ENCODE measurements at places on chromosomes 7 and 10. TPM values are rescaled to one million over a fixed set of nuclear protein-coding genes. Genes with fewer than 3 reads are reported as not detected.
A peak's percentile ranks its signal among the peaks of the same experiment; 100 is the strongest.

- no peak for DNase-seq
These were observed 67.9 kb upstream of the BMPER start for GRCh38 chr7:33837356-33837851.

DNA sequence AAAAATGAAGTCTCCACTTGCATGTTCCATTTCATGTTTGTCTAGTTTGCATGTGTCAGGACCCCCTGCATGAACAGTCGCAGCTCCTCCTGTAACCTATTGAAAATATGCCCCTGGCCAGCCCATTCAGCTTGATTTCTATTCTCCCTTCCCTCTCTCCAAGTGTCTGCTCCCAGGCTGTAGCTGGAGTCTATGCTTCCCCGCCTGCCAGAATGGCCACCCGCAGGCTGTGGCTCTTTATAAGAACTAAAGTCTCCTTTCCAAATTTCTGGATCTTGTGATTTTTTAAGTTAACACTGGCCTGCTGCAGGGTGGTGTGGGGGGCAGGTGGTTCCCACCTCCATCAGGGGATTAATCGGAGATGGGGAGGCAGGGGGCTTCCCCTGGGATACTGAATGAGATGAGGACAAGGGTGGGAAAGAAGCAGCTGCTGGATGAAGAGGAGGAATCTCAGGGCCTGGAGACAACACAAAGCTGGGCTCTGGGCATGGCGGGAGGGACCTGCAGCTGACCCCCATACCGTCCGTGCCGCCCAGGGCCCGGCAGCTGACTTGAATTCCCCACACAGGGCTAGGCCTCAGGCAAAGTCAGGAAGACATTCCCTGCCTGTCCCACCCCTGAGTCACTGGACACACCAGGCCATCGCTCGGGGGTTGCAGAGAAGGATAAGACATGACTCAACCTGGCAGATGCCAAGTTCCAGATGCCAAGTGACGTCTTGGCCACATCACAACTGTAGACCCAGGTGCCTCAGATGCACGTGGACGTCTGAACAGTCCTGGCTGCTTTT, 399.5 kb upstream of the FOXK1 start:
- DNase-seq, result no peak

CH25H gene
- 0.21 TPM for total RNA-seq

DNA sequence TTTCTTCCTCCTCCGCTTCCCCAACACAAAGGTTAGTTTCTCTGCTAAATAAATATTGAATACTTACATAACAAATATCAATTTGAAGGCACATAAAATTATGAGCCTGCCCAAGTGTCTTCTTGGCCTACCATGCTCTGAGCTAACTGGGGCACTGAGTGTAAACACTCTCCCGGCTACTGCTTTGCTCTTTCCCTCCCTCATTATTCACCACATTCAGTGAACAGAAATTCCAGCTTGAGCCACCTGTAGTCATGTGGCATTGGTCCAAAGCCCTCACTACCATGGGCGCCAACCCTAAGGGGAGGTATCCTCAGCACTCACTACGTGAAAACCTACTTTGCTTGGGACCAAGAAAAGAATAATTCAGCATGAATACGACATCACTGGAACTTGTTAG, 409.0 kb downstream of the KCNMA1 start:
- no peak for DNase-seq

DNA sequence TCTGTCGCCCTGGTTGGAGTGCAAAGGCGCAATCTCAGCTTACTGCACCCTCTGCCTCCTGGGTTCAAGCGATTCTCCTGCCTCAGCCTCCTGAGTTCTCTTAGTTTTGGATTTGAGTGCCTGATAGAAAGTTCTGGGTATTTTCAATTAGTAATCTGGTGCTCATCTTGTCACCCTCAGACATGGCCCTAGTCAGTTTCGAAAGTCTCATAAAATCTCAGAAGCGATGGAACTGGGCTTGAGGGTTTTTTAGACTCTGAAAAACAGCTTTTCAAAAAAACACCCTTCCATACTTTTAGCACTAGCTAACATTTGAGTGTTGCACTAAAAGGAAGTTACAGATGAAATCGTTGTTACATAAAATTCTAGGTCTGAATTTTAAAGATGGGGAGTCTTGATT, 9.4 kb upstream of the PIP4K2A start:
- no peak for DNase-seq

- DNase-seq, result no peak
These were observed 16.6 kb downstream of the BAG3 start for GRCh38 chr10:119667562-119668328.

- DNase-seq, result no peak
These were observed 135.0 kb downstream of the RTKN2 start for GRCh38 chr10:62133618-62134017.

DNA sequence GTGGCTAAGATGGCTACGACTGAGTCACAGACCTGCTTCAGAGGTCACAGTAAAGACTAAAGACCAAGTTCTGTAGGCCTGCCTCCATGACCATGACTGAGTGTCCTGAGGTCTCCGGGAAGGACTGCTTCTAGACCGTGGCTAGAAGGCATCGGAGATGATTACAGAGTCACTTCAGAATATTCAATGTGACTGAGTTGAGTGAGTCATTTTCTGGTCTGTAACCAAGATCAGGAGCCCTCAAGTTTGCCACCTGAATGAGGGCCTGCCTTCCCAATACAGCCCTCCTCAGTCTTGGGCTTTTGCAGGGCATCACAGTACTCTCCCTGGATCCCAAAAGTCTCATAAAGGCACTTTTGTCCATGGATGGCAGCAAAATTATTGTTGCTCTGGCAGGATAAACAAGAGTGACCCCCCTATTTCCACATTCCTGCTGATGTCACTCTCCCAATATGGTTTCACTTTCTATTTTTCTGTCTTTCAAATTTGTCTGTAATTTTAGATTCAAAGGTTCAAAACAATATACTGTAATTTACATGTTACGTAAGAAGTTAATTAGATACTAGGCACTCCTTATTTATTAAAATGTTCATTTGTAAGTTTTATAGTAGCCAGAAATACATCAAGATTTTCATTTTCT, 47.7 kb upstream of the ZNF92 start:
- no peak for DNase-seq

MKX gene
- 1.1 TPM for total RNA-seq

BICC1 gene
- total RNA-seq, result 0.04 TPM

DNA sequence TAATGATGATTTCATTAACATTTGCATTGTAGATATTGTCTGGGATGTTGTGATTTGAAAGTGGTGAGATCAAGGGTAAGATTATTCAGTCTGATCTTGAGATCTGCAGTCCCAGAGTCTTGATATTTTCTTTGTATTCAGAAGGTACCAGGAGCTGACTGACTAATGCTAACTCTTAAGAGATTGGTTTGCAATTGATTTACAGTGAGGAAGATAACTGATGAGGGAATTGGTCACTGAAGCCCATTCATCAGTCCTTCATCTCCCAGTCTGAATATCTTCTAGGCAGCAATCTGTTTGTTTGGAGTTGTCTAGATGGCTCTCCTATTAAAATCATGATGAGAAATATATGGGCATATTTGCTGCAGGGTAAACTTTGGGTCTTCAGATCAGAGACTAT, 473.7 kb downstream of the ARL4A start:
- no peak for DNase-seq

- no peak for DNase-seq
These were observed 127.3 kb downstream of the CAMK1D start for GRCh38 chr10:12476656-12477055.

DNA sequence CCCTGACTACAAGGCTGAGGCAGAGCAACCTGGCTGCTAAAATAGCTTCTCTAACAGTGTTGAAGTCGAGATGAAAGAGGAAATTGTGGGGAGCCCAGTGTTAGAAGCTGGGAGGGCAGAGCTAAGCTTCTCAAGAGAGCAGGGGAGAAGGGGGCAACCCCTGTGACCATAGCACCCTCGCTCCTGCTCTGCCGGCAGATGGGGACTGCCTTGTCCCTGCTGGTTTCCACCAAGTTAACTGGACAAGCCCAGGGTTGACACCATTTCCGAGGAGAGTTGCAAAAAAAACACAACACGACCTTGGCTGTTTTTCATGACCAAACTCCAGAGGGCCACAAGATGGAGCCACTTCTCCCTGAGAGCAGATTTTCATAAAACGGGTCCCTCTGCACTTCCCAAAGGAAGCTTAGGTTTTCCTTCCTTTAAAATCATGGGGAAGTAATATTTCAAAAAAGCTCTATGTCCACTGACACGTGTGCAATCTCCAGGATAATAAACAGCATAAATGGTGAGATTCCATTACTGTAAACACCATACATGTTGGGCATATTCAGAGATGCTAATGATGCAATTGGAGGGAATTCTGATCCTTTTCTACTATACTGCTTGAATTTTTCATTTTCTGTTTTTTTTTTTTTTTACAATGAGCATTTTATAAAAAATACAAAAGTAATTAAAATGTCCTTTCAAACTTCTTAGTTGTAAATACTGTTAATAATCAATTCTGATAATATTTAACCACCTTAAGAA, 140.4 kb downstream of the PIP4K2A start:
- peak; percentile 10 for DNase-seq

CPA2 gene
- total RNA-seq, result not detected

UROS gene
- total RNA-seq, result 50.1 TPM

DNA sequence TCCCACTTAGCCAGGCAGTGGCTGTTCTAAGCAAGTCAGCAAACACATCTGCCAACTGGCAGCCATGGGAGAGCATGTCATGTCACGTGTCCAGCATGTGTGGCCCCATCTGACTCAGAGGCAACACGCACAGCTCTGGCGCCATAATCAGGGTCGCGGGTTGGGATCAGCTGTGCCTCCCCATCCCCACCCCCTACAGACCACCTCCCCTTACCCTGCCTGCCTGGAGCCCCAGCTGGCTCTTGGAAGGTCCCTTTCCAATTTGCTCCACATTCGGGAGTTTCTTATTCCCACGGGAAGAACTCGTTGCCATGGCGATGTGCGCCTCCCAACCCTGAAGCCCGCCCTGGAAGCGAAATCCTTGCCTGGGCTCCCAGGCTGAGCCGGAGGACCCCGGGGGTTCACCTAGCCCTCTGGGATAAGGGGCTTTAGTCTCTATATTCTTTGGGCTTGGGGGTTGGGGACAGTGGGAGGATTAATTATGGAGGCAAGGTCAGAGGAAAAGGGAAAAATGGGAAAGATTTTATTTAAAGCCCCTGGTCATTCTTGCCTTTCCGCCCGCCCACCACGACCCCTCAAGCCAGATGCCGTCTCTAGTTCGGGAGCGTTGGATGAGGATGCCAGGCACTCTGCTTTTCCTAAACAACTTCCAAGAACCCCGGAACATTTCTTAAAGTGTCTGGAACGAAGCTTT, 283.7 kb downstream of the ZEB1 start:
- no peak for DNase-seq

GRCh38 chr10:95260397-95260881, 30.4 kb downstream of the PDLIM1 start:
- DNase-seq, result no peak

- DNase-seq, result peak; percentile 79
These were observed at the start of gene PRKAG2 for GRCh38 chr7:151876899-151877777. Gene PRKAG2, minus strand, starts transcription at chr7:151877115. Its CDS starts 495 bp downstream, at chr7:151876620.

AZGP1 gene
- total RNA-seq, result not detected

DNA sequence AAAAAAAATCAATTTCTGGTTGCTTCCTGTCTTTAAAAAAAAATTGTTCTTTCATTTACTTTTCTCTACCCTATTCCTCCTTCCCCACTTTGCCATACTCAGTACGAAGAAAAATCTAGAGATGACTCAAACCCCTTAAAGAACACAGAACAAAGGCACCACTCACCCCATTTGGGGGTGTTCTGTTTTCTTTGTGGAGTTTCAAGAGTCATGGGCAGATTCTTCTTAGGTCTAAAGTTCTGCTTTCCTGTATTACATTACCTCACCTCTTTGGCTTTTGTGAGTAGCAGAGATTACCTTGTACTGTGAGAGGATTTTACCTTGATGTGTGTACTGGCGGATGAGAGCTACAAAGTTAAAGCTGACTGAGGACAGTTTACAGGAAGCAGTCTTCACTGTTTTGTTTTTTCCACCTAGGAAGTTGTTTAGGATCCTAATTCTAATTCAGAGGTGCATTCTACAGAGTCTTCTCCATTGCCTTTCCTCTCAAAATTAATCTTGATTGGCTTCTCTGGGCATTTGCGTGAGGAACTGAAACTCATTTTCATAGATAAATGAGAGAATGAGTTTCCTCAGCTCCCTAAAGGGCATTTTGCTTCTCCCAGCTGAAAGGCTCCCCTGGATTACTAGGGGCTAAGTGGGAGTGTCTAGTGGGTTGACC, 20.7 kb downstream of the AVL9 start:
- peak; percentile 32 for DNase-seq

FAS gene
- 31.1 TPM for total RNA-seq

- DNase-seq, result no peak
These were observed 70.2 kb upstream of the FGFR2 start for GRCh38 chr10:121668314-121669027.

DNA sequence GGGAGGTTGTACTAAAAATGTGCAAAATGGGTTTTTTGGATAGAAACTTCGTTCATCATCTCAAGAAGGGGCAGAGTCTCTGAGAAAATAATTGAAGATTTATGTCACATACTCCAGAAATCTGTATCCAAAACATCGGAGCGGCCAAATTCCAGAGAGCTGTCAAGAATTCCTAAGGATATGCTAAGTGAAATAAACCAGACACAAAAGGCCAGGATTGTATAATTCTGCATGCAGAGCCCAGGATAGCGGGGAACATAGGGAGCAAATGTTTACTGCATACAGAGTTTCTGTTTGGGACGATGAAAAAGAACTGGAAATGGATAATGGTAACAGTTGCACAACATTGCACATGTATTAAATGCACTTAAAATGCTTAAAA, 224.2 kb upstream of the AUTS2 start:
- no peak for DNase-seq

DNA sequence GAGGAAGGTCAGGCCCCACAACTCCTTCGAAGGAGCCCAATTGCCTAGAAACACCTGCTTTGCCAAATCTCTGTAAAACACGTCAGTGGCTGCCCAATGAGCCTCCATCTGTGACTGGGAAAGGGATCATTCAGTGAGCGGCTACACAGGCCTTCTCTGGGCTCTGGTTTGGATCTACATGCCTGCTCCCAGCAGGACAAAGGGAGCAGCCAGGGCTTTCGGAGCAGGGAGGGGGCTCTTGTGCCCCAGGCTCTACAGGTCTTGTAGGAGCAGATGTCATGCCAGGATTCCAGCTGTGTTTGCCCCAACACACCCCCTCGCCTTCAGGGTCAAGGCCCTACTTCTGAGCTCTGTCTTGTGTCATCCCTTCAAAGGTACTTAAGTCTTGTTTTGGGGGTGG, 73.5 kb downstream of the CLEC2L start:
- DNase-seq, result no peak

HOXA1 gene
- total RNA-seq, result 0.24 TPM

STOX1 gene
- 0.64 TPM for total RNA-seq

DNA sequence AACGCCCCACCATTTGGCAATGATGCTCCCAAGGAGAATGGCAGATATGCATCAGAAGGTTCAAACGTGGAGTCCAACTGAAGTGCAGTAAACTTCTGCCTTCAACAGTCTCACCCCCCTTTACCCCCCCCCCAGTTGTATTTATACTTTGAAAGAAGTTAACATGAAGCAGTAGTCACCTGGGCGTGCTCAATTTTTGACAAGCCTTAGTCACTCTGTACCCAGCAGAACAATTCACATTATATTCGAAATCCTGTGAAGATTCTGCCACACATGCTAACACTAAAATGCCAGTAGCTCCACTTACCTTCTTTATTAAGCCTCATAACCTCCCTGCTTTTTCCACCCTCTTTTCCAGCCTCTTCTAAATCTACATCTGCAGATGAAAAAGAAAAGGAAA, 894 bp downstream of the ATXN7L1 start:
- DNase-seq, result no peak

KCNMA1 gene
- not detected for total RNA-seq

GRCh38 chr10:30285970-30286369, 63.1 kb downstream of the MTPAP start:
- DNase-seq, result no peak

GRCh38 chr7:100467638-100468373, 3.7 kb upstream of the SPACDR start:
- DNase-seq, result no peak

STEAP1 gene
- 2.0 TPM for total RNA-seq

GRCh38 chr7:155227004-155227787, 70.5 kb upstream of the INSIG1 start:
- DNase-seq, result no peak

All from activated naive CD8-positive, alpha-beta T cell treated with anti-CD3 and anti-CD28 coated beads for 36 hours (primary cell).